ENCODE measurements at places on chromosomes 4 and X.

GRCh38 chrX:118038614-118039365 lies 77.8 kb downstream of the KLHL13 start:
- no peak for DNase-seq

DNA sequence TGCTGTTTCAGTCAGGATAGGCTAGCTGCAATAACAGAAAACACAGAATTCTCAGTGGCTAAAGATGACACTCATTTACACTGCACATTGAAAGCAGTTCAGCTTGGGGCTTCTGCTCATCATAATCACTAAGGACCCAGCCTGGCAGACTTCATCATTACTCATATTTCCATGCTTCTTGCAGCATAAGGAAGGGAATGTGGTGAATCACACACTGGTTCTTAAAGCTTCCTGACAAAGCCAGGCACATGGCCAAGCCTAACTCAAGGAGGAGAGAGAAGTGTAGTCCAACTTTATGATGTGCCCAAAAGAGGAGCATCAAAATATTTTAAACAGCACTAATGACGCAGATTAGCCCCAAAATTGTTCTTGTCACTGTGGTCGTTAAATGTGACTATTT lies 186.5 kb downstream of the BANK1 start:
- DNase-seq: no peak

GRCh38 chr4:78923464-78924312 lies 15.6 kb downstream of the PAQR3 start:
- no peak for DNase-seq

DNA sequence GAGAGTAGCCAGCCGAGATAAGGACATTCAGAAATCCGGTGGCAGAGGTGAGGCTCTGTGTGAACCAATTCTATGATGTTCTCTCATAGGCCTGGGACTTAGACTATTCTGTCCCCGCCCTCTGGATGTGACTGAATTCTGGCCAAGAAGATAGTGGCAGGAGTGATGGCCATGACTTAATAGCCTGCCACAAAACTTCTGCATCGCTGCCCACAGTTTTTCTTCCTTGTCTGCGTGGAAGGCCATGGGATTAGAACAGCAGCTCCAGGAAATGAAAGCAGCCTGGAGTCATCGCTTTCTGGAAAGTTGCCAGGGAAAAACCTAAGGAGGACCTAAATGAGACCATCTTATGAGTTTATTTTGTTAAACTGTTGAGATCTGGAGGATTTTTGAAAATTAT lies 134.7 kb downstream of the F11 start:
- DNase-seq: no peak

DNA sequence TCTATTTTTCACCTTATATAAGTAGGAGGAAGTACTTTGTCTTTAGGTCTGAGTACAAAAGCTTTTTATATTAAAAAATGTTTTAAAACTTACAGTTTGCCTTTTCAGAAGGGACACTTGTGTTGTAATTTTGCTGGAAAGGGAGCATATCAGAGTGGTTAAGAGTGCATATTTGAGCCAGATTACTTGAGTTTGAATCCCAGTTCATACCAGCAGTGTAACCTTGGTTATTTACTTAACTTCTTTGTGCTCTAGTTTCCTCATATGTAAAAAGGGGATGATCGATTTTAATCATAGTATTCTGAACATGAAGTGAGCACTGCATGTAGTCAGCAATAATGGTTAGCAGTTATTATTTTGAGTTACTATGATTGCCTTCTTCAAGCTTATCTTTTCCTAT lies 78.3 kb upstream of the SLC4A4 start:
- no peak for DNase-seq

DNA sequence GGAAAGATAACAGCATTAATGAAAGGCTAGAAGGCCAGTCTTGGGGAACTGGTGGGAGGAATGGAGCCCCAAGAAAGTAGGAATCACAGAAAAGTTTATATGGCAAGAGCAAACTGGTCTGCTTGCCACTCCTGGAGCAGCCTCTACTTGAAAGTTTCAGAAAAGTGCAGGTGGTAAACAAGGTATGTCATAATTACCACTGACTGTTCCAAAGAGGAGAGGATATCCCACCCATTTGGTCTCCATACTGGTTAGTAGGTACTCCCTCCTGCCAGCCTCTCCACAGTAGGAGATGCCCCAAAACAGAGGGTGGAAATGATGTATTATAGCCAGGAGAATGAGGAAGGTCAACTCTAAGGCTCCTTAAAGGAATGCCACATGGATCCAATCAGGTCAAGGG lies 145.1 kb downstream of the INPP4B start:
- no peak for DNase-seq

DNA sequence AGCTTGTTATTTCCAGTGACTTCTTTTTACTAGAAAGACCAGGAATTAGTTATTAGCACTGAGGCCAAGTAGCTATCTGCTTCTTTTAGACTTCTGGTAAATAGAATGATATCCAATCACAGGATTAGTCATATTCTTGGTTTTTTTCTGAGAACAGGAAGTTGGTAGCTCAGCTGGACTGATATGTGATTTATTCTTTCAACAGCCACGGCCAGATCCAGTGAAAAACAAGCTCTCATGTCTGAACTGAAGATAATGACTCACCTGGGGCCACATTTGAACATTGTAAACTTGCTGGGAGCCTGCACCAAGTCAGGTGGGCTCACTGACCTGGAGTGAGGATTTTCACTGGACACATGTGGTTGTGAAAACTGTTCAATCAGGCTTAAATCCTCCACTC lies 48.6 kb downstream of the PDGFRA start:
- no peak for DNase-seq

DNA sequence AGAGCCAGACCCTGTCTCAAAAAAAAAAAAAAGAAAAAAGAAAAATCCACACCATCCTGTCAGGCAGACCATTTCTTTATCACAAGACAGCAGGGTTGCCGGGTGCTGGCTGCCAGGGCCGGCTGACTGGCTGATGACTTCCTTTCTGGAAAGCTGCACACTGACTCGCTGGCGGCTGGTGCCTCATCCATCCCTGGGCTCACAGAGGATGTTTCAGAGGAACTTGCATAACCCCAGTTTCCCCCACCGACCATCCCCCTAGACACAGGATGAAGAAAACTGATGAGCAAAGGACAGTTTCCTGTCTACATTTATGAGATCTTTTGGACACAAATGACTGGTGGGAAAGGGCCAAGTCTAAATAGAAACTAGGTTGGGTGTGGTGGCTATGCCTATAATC lies 14.1 kb downstream of the HPSE start:
- no peak for DNase-seq

DNA sequence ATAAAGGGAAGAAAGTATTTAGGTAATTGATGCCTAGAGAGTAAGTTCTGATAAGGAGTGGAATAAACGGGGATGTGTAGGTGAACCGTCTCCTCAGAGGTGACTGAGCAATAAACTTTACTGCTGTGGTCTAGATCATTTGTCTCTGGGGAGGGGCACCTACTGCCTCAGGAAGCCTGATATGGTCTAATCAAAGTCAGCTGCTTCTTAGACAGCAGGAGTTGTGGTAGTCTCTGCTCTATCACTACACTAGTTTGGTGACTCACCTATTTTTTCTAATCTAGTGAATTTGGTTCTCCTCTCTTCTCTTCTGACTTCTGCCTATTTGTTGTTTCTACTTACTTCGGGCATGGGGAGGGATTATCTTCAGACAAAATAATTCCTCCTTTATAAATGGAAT lies 95.1 kb upstream of the STIM2 start:
- no peak for DNase-seq

DNA sequence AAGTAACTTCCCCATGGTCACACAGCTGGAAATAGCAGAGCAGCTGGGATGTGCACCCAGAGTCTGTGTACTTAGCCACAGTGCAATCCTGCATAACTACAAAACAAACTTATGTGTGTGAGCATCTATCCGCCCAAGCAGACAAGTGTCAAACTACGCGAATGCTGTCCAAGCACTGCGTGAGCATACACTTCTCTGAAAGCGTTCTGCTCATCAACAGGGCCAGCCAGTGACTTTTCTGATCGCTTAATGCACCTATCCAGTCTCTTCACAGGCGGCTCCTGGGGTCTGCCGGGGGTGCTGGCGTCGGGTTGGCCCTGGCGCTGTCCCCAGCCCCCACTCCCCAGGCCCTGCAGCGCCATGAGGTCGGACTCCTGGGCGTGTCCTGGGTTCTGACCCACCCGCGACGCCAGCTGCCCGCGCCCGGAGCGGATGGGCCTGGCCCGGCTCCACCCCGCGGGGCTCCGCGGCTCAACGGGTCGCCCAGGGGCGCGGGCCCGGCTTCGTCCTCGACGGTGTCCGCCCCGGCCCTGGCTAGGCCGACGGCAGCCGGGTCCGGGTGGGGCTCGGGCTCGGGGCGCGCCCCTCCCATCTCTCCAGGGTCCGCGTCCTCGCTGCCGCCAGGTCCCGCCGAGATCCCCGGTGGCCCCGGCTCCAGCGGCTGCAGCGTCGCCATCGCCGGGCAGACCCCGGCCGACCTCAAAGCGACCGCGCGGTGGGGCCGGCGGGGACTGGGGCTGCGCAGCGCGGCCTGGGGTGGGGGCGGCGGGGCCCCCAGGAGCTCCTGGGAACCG lies 1.3 kb upstream of the ZNF141 start:
- no peak for DNase-seq

DNA sequence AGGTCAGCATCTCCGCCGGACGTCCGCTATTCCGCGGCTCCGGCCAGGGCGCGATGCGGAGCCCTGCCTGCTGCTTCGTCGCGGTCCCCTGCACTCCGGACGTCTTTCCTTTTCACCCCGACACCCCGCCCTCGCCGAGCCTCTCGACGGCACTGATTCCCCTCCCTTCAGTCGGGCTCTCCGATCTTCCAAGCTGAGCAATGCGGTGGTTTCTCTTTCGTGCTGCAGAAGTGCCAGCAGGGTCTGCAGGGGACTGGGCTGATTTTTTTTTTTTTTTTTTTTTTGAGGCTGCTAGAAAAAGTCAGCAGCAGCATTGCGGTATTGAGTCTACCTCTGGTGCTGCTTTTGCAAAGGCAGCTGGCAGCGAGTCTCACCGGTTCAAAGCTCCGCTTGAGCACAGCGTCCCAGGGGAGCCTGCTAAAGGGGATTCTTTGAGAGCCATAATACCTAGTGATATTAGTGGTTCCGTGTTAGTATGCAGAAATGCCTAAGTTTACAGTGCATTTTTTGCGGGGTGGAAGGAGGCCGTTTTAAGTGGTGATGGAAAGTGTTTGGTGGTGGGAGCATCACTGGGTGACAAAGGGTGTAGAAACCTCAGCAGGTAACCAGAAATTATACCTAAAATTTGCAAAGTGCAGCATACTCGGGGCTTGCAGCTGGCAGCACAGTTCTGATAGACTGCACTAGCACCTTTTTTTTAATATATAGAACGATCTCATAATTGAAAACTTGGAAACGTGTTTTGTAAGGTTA lies 969 bp downstream of the STIM2 start:
- peak; percentile 95 for DNase-seq

DNA sequence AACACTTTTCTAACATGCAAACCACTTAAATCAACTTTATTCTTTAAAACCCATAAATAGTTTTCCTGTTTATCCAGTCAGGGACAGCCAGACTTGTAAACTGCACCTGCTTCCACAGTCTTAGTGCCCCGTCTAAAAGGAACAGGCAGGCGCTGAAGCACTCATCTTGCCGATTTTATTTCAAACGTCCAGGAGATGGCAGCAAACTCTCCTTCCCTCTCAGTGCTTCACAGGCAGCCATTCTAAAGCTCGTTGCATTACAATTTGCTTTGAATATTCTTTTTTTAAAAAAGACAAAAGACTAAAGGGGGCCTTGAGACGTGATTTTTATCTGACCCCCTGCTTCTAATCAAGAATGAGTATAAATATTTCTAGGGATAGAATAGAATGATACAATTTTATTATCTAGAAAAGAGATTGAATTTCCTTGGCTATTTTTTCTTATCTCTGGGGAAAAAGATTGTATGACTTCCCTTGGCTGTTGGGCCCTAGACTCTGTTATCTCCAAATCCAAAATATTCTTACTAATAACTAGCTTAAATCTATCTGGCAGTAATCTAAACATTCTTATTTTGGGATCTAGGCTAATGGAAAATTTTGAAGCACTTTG lies 93.6 kb upstream of the MYOZ2 start:
- peak; percentile 95 for DNase-seq

DNA sequence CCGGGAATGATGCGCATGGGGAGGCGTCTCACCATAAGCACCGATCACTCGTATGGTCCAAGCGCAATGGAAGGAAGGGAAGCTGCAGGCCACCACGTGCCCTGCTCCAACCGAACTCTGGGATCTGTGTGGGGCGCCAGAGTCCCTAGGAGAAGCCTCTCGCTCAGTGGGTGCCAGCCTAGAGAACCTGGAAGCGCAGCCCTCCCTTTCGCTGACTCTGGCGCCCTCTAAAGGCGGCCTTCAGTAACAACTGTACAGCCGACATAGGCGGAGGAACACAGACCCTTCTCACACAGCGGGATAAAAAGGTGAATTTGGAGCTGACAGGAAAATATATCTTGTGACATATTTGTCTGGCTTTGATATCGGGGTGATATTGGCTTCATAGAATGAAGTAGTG lies 76.0 kb downstream of the INTS6L start:
- DNase-seq: peak; percentile 62

DNA sequence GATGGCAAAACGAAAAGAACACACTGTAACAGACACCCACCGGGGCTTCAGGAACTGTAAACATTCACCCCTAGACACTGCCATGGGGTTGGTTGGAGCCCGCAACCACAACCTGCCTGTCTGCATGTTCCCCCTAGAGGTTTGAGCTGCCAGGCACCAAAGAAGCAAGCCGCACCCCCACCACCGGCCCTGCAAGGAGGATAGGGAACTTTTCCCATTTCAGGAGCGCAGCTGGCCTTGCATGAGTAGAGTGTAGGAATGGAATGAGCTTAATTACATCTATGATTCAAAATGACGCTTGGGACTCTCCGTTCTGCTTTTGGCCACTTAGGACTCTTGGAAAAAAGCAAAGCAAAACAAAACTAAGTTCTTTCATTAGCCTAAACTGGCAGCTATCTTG lies 243.6 kb upstream of the CTSO start:
- no peak for DNase-seq

GRCh38 chr4:142844782-142845181 lies 1.3 kb downstream of the INPP4B start:
- DNase-seq: no peak

DNA sequence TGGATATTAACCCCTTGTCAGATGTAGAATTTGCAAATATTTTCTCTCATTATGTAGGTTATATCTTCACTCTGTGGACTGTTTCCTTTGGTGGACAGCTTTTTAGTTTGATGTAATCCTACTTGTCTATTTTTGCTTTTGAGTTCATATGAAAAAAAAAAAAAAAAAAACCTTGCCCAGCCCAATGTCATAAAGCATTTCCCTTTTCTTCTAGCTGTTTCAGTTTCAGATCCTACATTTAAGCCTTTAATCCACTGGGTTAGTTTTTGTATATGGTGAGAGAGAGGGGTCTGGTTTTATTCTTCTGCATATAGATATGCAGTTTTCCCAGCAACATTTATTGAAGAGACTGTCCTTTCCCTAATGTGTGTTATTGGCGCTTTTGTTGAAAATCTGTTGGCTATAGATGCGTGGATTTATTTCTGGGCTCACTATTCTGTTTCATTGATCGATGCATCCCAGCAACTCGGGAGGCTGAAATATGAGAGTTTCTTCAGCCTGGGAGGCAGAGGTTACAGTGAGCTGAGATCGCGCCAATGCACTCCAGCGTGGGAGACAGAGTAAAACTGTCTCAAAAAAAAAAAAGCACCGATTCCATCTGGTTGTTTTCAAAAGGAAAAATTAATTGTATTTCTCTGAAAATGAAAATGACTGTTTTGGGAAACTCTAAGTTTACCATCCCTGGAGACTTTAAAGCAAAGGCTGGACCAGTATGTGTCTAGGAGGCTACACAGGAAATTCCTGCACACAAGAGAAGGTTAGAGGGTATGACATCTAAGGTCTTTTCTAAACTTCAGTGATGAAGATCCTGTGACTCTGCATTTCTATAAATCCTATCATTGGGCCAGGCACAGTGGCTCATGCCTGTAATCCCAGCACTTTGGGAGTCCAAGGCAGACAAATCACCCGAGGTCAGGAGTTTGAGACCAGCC lies 35.6 kb downstream of the STEEP1 start:
- peak; percentile 54 for DNase-seq
